ENCODE measurements at places on chromosomes 4 and X. TPM values are rescaled to one million over a fixed set of nuclear protein-coding genes. Genes with fewer than 3 reads are reported as not detected.

DNA sequence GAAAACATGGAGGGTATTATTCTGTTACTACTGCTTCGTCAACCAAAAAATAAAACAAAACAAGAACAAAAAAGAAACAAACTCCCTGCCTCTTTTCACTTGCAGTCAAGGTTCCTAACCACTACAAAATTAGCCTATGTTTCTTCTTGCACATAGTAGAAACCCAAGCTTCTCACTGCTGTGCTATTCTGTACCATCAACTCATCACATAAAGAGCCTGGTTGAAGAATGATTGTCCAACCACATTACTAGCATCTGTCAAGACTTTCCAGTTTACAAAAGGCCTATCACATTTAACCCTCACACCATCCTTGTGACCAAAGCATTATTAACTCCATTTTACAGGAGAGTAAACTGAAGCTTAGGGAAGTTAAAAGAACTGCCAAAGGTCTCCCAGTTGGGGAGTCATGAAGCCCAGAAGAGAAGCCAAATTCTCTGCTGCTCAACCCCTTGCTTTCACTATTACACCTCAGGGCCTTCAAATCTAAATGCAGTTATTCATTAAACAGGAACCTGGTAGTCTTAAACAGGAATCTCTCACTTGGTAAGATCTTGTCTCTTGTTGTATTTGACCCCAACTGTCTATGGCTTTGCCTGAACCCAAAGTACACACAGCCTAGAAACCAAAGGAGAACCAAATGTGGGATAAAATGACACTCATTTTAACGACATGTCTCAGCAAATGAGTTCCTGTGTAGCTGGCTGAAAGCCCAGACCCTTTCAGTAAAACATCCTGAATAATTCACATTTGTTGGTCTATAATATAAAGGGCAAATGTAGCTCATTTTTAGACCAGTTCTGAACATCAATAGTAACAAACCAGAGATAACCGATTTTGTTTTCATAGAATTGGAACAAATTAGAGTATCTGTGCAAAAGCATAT lies 8.6 kb downstream of the F9 start:
- DNase-seq, result no peak

GRCh38 chr4:164304101-164304639 lies 449.8 kb upstream of the SMIM31 start:
- no peak for DNase-seq

Gene CSAG1
- not detected for total RNA-seq

DNA sequence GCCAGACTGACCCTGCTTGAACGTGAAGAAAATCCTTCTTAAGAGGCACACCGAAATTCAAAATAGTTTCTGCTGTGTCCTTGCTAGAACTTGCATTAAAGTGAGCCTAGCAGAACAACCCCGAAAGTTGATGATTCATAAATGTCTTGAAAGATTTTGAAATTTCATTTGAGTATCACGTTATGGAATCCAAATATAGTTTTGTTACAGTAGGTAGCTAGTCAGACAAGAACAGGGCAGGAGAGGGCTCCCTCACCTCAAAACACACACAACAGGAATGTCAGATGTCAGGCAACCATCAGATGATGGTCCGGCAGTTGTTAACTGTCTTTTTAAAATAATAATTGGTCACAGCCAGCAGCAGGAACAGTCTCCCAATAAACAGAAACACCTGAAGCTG lies 259.6 kb upstream of the GNPDA2 start:
- DNase-seq, result no peak

Gene KCNIP4
- total RNA-seq, result not detected

- DNase-seq, result no peak
Measured at GRCh38 chrX:56794404-56795230, 65.6 kb downstream of the NBDY start.

All from CD4-positive, alpha-beta T cell (primary cell).